Upper lobe of right lung (tissue), 1 donor: ENCODE measurements at places on chromosomes 1 and 21. TPM values are rescaled to one million over a fixed set of nuclear protein-coding genes. Genes with fewer than 3 reads are reported as not detected.
A peak's percentile ranks its signal among the peaks of the same experiment; 100 is the strongest.

DNA sequence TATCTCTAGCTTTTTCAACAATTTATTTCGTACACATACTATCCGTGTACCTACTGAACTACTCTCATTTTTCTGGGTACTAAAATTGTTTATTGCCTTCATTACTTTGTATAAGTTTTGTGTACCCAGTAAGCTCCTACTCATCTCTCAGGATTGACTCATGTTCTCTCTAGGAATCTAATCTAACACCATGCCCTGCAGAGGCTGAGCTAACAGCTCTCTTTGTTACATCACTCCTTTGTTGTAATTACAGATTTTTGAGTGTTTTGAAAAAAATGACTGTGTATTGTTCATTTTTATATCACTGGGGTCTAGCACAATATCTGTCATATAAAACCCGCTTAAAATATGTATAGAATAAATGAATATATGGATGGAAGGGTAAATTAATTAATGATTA lies 167.1 kb downstream of the ATP6V1G3 start:
- H3K4me1 ChIP-seq, result no peaks in the 10 kb centered on the region
- no peaks in the 10 kb centered on the region for H3K27me3 ChIP-seq
- H3K36me3 ChIP-seq, result no peaks in the 10 kb centered on the region
- no peak overlapping the region for H3K4me3 ChIP-seq

- no peak overlapping the region for H3K27ac ChIP-seq
- DNase-seq, result no peak
- H3K27me3 ChIP-seq, result no peaks in the 10 kb centered on the region
These were observed 20.1 kb downstream of the NTPCR start for GRCh38 chr1:232970508-232970907.

GRCh38 chr1:247113094-247113497 lies 8.9 kb upstream of the ZNF669 start:
- no peak for DNase-seq
- H3K4me1 ChIP-seq, result peaks cover 6% of the 10 kb centered on the region
- no peaks in the 10 kb centered on the region for H3K36me3 ChIP-seq
- H3K4me3 ChIP-seq, result no peak overlapping the region
- no peak overlapping the region for H3K27ac ChIP-seq

Gene CIART
- total RNA-seq, result 10.6 TPM

Gene RXFP4
- total RNA-seq, result not detected

Gene TMEM81
- 3.5 TPM for total RNA-seq

- H3K4me3 ChIP-seq, result no peak overlapping the region
- no peaks in the 10 kb centered on the region for H3K36me3 ChIP-seq
- DNase-seq, result no peak
- H3K4me1 ChIP-seq, result peaks cover 5% of the 10 kb centered on the region
- no peaks in the 10 kb centered on the region for H3K27me3 ChIP-seq
These were observed 55.7 kb downstream of the GIPC2 start for GRCh38 chr1:78101514-78101913.

Gene PRR9
- total RNA-seq, result not detected

GRCh38 chr1:230507236-230507635 lies 81.1 kb upstream of the PGBD5 start:
- H3K4me3 ChIP-seq, result no peak overlapping the region
- H3K36me3 ChIP-seq, result no peaks in the 10 kb centered on the region
- peaks cover 11% of the 10 kb centered on the region for H3K4me1 ChIP-seq
- no peaks in the 10 kb centered on the region for H3K27me3 ChIP-seq

DNA sequence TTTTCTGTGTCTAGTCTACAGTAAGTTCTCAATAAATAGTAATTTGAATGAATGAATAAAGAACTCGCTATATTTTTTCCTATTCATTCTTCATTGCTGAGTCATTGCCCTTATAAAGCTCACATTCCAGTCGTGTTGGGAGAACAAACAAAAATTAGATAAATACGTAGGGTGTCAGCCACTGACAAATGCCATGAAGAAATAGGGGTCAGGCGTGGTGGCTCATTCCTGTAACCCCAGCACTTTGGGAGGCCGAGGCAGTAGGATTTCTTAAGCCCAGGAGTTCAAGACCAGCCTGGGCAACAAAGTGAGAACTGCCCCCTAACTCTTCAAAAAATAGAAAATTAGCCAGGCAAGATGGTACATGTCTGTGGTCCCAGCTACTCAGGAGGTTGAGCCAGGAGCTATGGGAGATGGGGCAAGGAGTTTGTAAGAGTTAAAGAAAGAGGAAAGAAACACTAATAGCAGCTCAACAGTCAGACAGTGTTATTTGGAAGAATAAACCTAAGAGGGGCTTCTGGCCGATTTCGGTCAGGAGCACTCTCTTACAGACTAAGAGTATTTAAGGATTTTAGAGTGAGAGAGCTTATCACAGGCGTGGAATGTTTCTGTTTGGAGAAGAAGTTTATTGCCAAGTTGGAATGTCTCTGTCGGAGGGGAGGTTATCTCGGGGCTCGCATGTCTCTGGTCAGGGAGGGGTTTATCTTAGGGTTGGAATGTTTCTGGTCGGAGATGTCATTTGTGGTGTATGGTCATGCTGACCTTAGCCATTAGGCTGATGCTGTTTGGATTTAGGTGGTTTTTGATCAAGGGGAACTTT lies 1.8 kb upstream of the CHML start:
- no peaks in the 10 kb centered on the region for H3K27me3 ChIP-seq
- H3K27ac ChIP-seq, result no peak overlapping the region
- H3K4me3 ChIP-seq, result no peak overlapping the region
- H3K4me1 ChIP-seq, result peaks cover 16% of the 10 kb centered on the region
- no peak for DNase-seq
- H3K36me3 ChIP-seq, result no peaks in the 10 kb centered on the region

Gene FHAD1
- 2.4 TPM for total RNA-seq

- H3K27ac ChIP-seq, result no peak overlapping the region
- DNase-seq, result no peak
- H3K27me3 ChIP-seq, result no peaks in the 10 kb centered on the region
- peaks cover 9% of the 10 kb centered on the region for H3K4me1 ChIP-seq
These were observed 85.9 kb upstream of the JUN start for GRCh38 chr1:58869638-58870297.

- H3K36me3 ChIP-seq, result no peaks in the 10 kb centered on the region
- no peak overlapping the region for H3K4me3 ChIP-seq
- H3K27me3 ChIP-seq, result peaks cover 30% of the 10 kb centered on the region
- DNase-seq, result no peak
These were observed 56.4 kb downstream of the AJAP1 start for GRCh38 chr1:4710592-4711415.

GRCh38 chr21:25501996-25502665 lies 105.2 kb downstream of the MRPL39 start:
- H3K27me3 ChIP-seq, result no peaks in the 10 kb centered on the region
- no peak for DNase-seq
- no peaks in the 10 kb centered on the region for H3K4me1 ChIP-seq
- no peaks in the 10 kb centered on the region for H3K36me3 ChIP-seq

DNA sequence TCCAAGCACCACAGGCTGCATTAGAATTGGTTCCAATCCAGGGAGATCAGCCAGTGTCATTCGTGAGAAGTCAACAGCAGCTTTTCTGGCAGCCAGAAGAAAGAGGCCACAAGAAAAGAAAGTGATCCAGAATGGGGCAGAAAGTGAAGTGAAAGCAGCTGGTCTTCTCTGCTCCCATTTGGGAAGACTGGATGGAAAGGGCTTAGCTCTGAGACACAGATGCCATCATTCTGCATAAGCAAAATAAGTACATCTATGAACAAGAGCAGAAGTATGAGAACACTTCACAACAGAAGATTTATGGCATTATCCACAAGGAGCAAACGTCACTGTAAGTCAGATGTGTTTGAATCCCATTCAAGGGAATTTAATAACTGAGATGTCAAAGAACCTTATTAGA lies 326.5 kb upstream of the ESRRG start:
- no peak overlapping the region for H3K4me3 ChIP-seq
- H3K4me1 ChIP-seq, result no peaks in the 10 kb centered on the region
- no peak for DNase-seq
- H3K27me3 ChIP-seq, result no peaks in the 10 kb centered on the region

Gene SAMSN1
- 18.2 TPM for total RNA-seq

- H3K27me3 ChIP-seq, result no peaks in the 10 kb centered on the region
- H3K36me3 ChIP-seq, result peaks cover 16% of the 10 kb centered on the region
- H3K4me3 ChIP-seq, result peak overlapping the region; percentile 53
- peaks cover 26% of the 10 kb centered on the region for H3K4me1 ChIP-seq
- peak overlapping the region; percentile 49 for H3K27ac ChIP-seq
- peak; percentile 96 for DNase-seq
These were observed 38.7 kb upstream of the HMGN1 start for GRCh38 chr21:39387461-39388037.

Gene KLHDC8A
- total RNA-seq, result 0.78 TPM

- no peak overlapping the region for H3K27ac ChIP-seq
- no peaks in the 10 kb centered on the region for H3K36me3 ChIP-seq
- H3K4me3 ChIP-seq, result no peak overlapping the region
- no peak for DNase-seq
- no peaks in the 10 kb centered on the region for H3K27me3 ChIP-seq
These were observed 318.6 kb upstream of the TMPRSS15 start for GRCh38 chr21:18722193-18722592.

Gene NR1I3
- not detected for total RNA-seq

Gene HHIPL2
- total RNA-seq, result not detected

DNA sequence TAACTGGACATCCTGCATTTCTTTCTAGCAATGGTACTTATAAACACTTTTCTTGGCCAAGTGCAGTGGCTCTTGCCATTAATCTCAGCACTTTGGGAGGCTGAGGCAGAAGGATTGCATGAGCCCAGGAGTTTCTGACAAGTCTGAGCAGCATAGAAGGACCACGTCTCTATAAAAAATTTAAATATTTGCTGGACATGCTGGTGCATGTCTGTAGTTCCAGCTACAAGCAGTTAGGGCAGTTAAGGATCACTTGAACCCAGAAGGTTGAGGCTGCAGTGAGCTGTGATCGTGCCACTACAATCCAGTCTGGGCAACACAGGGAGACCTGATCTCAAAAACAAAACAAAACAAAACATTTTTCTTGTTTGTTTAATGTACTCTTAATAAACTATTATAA lies 434.0 kb downstream of the PLA2G4A start:
- H3K4me1 ChIP-seq, result no peaks in the 10 kb centered on the region
- no peak overlapping the region for H3K27ac ChIP-seq
- H3K4me3 ChIP-seq, result no peak overlapping the region

DNA sequence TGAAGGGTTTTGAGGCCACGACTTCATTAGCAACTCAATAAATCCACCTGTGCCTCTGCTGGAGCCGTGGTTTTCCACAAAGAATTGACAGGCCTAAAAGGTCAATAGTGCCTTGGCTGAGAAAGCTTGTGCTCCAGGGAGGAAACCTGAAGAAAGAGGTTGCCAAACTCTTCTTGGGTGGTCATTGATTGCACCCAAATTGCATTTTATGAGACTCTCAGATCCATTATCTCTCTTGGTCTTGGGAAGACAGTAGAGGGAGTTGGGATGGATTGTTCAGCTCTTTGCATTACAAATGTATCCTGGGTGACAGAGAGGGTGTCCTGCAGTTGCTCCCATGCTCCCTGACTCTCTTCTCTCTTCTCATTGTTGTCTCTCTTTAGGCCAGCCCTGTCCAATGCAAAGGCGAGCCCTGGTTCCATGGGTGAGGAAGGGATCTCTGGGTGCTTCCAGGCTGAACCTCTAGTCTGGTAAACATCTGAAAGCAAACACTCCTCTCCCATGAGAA lies 46.1 kb upstream of the HTR1D start:
- no peak overlapping the region for H3K4me3 ChIP-seq
- H3K27me3 ChIP-seq, result no peaks in the 10 kb centered on the region
- no peak for DNase-seq
- no peak overlapping the region for H3K27ac ChIP-seq
- no peaks in the 10 kb centered on the region for H3K4me1 ChIP-seq
- no peaks in the 10 kb centered on the region for H3K36me3 ChIP-seq

- no peak overlapping the region for H3K27ac ChIP-seq
- H3K4me1 ChIP-seq, result no peaks in the 10 kb centered on the region
- H3K27me3 ChIP-seq, result no peaks in the 10 kb centered on the region
- no peak for DNase-seq
- H3K4me3 ChIP-seq, result no peak overlapping the region
These were observed 180.6 kb downstream of the COL24A1 start for GRCh38 chr1:85975912-85976371.

Gene OR2T35
- not detected for total RNA-seq

- H3K4me1 ChIP-seq, result no peaks in the 10 kb centered on the region
- H3K4me3 ChIP-seq, result no peak overlapping the region
- H3K27ac ChIP-seq, result no peak overlapping the region
- no peak for DNase-seq
These were observed 72.0 kb downstream of the OLFM3 start for GRCh38 chr1:101924700-101925099.

Gene DCST1
- total RNA-seq, result not detected

DNA sequence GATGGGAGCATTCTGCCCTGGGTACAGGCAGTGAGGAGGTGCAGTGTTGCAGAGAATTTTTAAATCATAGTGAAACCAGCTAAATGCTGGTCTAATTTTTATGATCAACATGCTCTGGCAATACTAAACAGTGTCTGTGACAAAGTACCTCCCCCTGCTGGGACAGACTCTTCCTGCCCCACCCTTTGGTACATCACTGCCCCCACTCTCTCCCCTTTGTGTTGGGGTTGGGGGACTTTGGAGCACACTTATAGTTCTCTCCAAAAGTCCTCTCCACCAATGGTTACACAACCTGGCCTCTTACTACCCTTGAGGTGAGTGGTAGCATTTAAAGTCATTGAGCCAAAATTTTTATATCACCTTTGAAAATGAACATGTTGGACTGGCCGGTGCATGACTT lies 48.2 kb upstream of the GUCA2B start:
- no peak overlapping the region for H3K27ac ChIP-seq
- no peaks in the 10 kb centered on the region for H3K4me1 ChIP-seq
- no peak for DNase-seq
- no peaks in the 10 kb centered on the region for H3K27me3 ChIP-seq
- H3K4me3 ChIP-seq, result no peak overlapping the region

GRCh38 chr1:181038399-181038873 lies 4.7 kb downstream of the MR1 start:
- H3K4me3 ChIP-seq, result no peak overlapping the region
- H3K4me1 ChIP-seq, result peaks cover 39% of the 10 kb centered on the region
- no peak overlapping the region for H3K27ac ChIP-seq

Gene C8B
- total RNA-seq, result not detected

Gene RAB7B
- total RNA-seq, result 7.0 TPM

DNA sequence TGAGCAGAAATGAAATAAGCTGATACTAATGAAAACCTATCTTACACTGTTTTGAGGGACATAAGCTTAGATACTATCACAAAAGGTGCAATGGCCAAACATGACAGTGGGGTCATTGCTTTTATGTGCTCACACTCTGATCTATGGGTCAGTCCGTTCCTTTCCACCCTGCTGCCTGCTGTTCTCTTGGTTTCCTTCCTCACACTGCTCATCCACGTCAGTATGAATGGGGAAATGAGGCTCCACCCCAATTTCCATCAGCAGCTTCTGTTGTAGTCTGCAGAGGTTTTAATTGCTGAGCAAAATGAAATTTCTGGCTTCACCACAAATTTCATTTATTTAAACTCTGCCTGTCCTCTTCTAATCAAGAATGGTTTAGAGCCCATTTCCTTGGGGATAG lies 155.2 kb downstream of the GABPA start:
- no peaks in the 10 kb centered on the region for H3K27me3 ChIP-seq
- no peak for DNase-seq
- peaks cover 9% of the 10 kb centered on the region for H3K36me3 ChIP-seq

Gene TDRD5
- total RNA-seq, result 0.17 TPM
